Fibroblast of the aortic adventitia (primary cell): ENCODE measurements at places on chromosomes 1 and 21. TPM values are rescaled to one million over a fixed set of nuclear protein-coding genes. Genes with fewer than 3 reads are reported as not detected.

DNA sequence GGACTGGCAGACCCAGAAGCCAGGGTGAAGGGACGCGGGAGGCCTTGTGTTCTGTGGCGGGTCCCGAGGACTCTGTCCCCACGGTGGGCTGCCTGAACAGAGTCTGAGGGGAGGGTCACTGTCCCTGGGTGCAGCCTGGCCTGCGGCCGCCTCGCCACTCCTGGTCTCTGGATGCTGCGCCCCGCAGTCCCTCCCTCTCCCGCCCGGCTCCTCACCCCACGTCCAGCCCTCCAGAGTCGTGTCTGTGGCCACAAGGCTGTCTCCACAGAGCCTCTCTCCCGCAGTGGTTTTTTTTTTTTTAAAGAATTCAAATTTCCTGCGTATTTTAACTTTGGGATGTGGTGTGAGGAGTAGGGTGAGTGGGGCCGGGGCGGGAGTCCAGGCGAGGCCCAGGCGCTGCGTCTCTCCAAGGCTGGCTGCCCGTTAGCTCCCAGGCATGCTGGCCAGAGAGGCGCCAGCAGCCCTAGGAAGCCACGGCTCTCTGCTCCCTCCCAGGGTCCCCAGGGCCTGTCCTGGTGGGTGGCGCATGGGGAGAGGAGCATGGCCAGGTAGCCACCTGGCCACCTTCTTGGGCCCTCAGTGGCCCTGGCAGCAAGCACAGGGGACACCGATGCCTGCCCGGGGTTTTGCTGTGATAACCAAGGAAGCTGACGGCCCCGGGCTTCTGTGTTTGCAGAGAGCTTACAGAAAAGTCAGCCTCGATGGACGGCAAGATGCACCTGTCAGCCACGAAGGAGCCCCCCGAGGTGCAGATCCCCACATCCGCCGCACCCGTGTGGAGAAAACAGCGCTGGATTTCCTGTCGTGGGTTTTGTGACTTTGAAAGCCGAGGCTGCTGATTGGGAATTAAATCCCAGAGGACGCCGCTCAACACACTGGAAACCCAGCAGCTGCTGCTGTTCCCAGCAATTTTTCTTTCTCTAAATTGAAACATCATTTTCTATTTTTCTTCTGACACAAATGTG lies 72.8 kb downstream of the MORN1 start:
- DNase-seq = no peak

DNA sequence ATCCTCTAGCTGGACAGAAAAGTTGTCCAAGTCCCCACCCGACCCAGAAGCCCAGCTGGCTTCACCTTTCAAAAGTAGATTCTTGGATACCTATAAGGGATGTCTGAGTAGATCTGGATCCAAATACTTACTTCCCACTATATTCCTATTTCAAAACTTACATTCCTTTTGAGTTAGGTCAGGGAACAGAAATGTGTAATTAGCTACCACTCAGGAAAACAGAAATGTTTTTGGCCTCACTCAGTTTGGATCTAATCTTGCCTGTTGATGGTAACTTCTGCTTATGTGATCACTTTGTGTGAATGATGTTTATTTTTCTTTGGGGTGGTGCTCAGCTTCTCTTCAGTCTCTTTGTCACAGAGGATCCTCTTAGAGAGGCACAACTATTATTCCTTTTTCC lies 814.4 kb upstream of the RGS18 start:
- peak; percentile 2 for DNase-seq

GRCh38 chr1:220681220-220681880 lies 8.8 kb upstream of the C1orf115 start:
- DNase-seq = no peak

GRCh38 chr1:960363-961131 lies at the start of gene KLHL17:
Gene KLHL17, plus strand, starts transcription at chr1:960584. Its CDS starts 110 bp downstream, at chr1:960694.
- peak; percentile 45 for DNase-seq

GRCh38 chr1:74266001-74266400 lies 30.8 kb downstream of the TNNI3K start:
- no peak for DNase-seq

DNA sequence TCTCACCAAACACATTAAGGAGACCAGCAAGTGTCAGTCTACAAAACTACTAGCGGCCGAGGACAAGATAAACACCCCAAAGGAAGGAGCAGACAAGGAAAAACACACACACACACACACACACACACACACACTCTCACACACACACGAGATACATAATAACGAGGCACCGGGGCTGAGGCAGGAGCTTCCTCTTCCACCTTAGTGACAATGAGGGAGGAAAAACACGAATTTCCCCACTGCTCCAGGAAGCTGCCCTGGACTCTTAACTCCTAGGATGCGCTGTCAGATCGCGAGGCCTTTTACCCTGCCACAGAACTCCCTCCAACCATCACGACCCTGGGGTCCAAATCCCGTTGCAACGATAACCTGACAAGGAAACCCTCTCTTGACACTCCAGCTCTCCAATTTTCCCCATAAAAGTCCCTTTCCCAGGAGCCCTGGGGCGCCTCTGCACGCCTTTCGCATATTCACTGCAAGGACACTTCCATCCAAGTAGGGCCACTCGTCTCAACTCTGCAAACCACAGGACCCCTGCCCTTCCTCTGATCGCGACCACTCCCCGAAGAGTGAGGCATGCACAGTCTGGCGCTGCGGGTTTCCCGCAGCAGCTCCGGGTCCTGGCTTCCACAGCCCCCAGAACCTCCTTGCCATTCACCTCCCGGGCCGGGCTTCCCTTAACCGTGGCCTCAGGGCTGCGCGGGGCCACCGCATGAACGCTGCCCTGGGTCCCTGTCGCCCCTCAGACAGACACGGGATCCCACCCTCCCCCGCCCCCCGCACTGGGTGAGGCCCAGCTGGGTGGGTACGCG lies 581 bp downstream of the ETV3 start:
- DNase-seq = peak; percentile 16

GRCh38 chr1:197842646-197843045 lies 59.8 kb upstream of the C1orf53 start:
- no peak for DNase-seq

Gene HSF2BP
- 2.3 and 7.3 TPM in 2 replicates for total RNA-seq

Gene AQP10
- not detected in 2 replicates for total RNA-seq

Gene FCRLA
- total RNA-seq = 0.90 TPM in 1 of 2 replicates, not detected in the other

Gene ELF3
- total RNA-seq = 0.09 TPM in 1 of 2 replicates, not detected in the other
